SW 1271 (cell line): ENCODE measurements at places on chromosomes 13 and 19.
A peak's percentile ranks its signal among the peaks of the same experiment; 100 is the strongest.

DNA sequence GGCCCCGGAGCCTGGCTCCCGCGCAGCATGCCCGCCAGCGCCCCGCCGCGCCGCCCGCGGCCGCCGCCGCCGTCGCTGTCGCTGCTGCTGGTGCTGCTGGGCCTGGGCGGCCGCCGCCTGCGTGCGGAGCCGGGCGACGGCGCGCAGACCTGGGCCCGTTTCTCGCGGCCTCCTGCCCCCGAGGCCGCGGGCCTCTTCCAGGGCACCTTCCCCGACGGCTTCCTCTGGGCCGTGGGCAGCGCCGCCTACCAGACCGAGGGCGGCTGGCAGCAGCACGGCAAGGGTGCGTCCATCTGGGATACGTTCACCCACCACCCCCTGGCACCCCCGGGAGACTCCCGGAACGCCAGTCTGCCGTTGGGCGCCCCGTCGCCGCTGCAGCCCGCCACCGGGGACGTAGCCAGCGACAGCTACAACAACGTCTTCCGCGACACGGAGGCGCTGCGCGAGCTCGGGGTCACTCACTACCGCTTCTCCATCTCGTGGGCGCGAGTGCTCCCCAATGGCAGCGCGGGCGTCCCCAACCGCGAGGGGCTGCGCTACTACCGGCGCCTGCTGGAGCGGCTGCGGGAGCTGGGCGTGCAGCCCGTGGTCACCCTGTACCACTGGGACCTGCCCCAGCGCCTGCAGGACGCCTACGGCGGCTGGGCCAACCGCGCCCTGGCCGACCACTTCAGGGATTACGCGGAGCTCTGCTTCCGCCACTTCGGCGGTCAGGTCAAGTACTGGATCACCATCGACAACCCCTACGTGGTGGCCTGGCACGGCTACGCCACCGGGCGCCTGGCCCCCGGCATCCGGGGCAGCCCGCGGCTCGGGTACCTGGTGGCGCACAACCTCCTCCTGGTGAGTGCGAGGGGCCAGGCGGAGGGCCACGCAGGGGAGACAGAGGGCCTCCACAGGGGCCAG, at the start of gene KL:
Gene KL, plus strand, starts transcription at position 10 of the 909 bp plus-strand sequence. Its CDS starts 18 bp downstream, at position 28.
- no peak for DNase-seq

- no peak for DNase-seq
These were observed 3.4 kb upstream of the GRWD1 start for GRCh38 chr19:48442116-48443035.

- peak; percentile 66 for DNase-seq
These were observed 131.3 kb downstream of the STK24 start for GRCh38 chr13:98445340-98446233.

- no peak for DNase-seq
These were observed 216.3 kb upstream of the ZNF507 start for GRCh38 chr19:32129141-32129540.

DNA sequence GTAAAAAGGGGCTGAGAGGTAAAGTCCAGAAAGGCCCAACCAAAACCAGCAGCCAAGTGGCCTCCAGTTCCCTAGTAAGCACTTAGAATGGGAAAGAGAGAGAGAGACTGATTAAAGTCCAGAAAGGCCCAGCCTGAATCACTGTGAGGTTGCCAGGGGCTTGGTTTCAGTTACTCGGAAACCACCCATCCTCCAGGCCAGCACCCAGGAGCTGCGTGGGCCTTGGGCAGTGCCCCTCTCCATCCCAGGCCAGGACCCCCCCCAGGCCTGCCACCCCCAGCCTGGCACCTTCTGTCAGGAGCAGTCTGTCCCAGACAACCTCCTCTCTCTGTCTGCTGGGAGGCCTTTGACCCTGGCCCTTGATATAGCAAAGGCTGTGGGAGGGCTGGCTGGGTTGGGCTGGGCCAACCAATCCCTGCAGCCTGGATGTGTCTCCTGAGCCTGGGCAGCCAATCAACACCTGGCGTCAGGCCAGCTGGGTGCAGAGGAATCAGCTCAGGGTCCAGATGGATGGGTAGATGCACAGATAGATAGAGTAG, at the start of gene CYP4F2:
Gene CYP4F2, minus strand, starts transcription at position 337 of the 539 bp plus-strand sequence. CDS start 463 bp downstream, outside the sequence.
- no peak for DNase-seq

DNA sequence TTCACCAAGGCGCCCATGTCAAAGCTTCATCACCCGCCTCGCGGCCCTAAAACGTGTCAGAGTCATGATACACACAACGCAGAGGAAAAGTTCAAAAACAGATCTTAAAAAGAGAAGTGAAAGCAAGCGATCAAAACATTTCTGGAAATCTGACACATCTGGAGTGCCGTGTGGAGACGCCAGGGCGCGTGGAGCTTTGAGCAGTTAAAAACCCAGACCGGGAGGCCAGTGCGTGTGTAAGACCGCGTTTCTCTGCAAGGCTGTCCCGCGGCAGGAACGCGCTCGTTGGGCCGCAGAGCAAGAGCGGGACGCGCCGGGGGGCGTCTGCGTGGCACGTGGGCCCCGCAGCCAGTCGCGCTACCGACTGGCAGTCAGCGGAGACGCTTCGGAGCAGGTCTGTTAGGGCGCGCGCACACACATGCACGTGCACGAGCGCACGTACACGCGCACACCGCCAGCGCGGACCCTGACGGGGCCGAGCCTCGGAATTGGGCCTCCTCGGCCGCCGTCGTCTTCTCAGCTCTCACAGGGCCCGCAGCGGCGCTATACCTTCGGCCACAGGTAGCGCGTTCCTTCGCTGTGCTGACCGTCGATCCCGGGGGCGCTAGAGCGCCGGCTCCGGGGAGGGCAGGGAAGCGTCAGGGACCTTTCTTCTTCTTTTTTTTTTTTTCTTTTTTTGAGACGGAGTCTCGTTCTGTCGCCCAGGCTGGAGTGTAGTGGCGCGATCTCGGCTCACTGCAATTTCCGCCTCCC, 35.8 kb downstream of the RNF6 start:
- DNase-seq = peak; percentile 87

GRCh38 chr13:77565635-77566034, 30.1 kb downstream of the SCEL start:
- DNase-seq = peak; percentile 33

GRCh38 chr13:23748109-23748990, 140.8 kb downstream of the MIPEP start:
- no peak for DNase-seq

GRCh38 chr19:4717191-4717965, 6.3 kb downstream of the DPP9 start:
- DNase-seq = no peak

DNA sequence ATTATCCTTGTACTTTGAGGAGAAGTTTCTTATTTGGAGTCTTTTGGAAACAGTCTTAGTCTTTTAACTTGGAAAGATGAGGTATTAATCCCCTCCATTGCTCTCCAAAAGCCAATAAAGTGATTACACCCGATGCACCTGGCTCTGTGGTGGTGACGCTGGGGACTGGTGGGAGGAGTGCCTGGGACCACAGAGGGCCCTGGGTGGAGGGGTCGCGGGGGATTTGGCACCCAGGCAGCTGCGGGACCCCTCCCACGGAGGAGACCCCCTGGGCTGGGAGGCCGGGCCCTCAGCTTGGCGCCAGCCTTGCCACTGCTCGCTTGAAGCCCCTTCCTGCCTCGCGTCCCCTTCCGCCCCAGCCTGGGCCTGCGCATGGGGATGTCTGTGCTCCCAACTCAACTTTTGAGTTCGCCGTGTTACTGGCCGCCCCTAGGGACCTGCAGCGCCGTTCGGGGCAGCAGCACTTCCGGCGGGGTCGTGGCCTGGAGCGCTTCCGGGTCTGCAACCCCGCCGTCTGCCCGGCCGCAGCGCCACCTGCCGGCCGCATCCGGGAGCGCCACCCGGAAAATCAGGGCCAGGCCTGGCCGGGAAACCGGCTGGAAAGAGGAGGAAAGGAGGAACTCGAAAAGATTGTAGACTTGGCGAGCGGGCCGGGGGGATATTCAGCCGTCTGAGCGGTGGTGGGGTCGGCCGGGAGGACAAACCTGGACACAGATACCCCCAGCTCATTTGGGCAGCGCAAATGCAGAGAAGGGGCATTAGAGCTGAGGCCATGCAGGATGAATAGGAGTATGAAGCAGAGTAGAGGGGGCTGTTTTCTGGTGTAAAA, 8.4 kb downstream of the PEAK3 start:
- peak; percentile 43 for DNase-seq

DNA sequence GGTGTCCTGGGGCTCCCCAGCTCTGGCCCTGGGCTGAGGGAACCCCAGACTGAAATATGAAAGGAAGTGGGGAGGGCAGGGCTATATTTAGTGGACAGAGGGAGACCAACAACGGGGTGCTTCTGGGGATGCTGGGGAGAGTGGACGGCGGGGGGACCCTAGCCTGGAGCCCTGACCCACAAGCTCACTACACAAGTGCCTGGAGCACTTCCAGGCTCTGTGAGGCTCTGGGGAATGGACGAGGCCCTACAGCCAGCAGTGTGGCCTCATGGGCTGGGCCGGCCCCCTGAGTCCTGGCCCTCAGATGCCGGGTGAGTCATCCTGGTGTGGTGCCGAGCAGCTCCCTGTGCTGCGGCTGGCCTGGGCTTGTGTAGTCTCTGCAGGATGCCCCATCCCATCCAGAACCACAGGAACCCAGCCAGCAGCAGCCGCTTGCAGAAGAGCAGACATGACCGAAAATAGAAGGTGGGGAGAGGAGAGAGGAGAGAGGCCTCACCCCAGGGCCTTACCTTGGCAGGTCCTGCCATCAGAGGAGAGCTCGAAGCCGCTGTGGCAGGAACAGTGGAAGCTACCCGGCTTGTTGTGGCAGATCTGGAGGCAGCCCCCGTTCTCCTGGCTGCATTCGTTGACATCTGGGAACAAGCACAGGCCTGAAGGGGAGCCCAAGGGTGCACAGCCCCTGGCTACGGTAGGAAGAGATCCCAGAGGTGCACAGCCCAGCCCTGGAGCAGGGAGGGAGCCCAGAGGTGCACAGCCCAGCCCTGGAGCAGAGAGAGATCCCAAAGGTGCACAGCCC, 26.1 kb downstream of the GAS6 start:
- peak; percentile 26 for DNase-seq

GRCh38 chr13:28464861-28465460, 30.0 kb downstream of the FLT1 start:
- DNase-seq = no peak

DNA sequence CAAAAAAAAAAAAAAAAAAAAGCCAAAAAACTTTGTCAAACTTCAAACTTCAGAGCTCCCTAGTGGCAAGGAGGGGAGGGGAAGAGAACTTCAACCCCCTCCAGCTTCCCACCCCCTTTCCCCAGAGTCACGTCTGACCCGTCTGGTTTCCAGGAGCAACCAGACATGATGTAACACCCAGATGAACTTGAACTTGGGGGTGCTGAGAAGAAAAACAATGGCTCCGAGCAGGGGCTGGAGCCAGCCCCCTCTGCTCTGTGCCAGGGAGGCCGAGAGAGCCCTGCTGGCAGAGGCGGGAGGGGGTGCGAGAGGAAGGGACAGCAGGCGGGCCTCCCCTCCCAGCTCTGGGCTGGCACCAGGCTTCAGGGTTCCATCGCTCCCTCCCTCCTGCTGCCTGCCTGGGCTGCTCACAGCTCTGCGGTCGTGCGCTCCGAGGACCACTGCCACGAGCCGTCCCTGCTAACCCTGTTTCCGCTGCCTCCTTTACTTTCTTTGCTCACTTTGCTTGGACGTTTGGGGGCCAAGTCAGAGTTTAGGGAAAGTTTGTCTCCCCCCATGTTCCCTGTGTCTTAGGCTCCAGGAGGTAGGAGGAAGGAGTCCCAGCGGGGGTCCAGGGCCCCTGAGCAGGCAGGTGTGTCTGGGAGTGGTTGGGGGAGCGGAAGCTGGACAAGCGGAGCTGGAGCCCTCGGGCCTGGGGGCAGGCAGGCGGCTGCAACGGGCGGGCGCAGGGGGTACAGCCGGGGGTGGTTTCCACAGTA, 11.1 kb downstream of the LYL1 start:
- DNase-seq = no peak

DNA sequence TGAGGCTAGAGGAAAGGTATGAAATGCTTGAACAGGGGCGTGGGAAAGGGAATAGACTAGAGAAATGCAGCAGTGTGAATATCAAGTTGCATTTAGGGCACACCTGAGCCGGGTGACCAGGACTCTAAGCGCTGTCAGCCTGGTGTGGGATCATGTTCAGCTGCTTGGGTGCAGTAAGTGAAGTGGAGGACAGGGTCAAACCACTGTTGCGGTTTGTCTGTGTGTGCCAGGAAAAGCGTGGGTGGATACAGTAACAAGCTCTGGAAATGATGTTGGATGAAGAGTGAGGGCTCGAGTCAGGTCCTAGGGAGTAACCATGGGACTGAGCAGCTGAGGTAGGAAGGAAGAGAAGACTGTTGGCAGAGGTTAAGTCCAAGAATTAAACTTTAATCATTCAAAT, 15.8 kb downstream of the DGKH start:
- no peak for DNase-seq

DNA sequence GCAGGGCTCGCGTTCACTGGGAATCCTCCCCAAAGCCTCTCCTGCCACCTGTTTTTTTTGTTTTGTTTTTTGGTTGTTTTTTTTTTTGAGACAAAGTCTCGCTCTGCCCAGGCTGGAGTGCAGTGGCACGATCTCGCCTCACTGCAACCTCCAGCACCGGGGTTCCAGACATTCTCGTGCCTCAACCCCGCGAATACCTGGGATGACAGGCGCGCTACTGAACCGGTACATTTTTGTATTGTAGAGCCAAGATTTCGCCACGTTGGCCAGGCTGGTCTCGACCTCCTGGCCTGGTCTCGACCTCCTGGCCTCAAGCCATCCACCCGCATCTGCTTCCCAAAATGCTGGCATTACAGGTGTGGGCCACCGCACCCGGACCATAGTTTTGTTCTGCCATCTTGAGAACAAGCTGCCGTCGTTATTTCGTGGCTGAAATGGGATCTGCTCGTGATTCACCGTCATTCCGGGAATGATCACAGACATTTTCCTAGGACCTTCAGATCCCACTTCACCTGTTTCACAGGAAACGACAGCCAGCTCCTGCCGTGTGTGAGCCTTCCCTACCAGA, 46.8 kb downstream of the OXGR1 start:
- DNase-seq = no peak

- DNase-seq = no peak
These were observed 26.0 kb downstream of the DPRX start for GRCh38 chr19:53657778-53658177.

- DNase-seq = no peak
These were observed 44.2 kb downstream of the PCDH8 start for GRCh38 chr13:52804202-52804641.

DNA sequence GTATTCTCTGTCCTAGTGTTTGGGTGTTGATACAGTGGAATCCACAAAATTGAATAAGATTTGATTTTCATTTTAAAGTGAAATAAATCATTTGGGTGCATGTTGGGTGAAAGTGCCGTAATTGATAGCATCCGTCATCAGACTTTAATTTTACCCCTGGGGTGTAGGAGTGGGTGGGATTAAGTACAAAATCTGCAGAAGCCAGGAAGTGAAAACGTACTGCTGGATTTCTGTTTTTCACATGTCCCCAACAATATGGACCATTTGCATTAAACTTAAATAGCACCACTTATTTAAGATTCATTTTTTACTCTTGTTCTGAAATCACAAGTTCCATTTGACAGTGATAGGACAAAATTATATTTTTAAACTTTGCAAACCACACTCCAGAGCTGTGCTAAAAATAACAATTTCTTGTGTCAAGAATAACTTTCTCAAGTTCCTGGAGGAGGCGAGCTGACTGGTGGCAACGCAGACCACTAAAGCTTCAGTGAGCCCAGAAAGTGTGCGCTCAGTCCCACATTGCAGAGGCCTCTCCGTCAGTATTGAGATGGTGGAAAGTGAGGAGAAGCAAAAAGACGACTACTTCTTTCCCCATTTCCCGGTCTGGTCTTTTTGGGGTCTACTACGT, 71.3 kb downstream of the ARHGEF7 start:
- no peak for DNase-seq
